Fibroblast of lung (primary cell): ENCODE measurements at places on chromosomes 11 and 22. TPM values are rescaled to one million over a fixed set of nuclear protein-coding genes. Genes with fewer than 3 reads are reported as not detected.

LYVE1 gene
- total RNA-seq = under 0.01 and 0.17 TPM in 2 replicates

B3GAT1 gene
- total RNA-seq = under 0.01 TPM in 2 replicates

H19 gene
- total RNA-seq = 1.8 and 55.0 TPM in 2 replicates

ZMAT5 gene
- total RNA-seq = 18.7 and 21.6 TPM in 2 replicates

WNT7B gene
- total RNA-seq = under 0.01 and 0.17 TPM in 2 replicates

TPBGL gene
- total RNA-seq = under 0.01 TPM in 1 of 2 replicates, not detected in the other

SH3BP1 gene
- 3.1 and 6.2 TPM in 2 replicates for total RNA-seq

ZBED4 gene
- total RNA-seq = 6.3 and 6.4 TPM in 2 replicates

CCDC188 gene
- total RNA-seq = 0.33 TPM in 1 of 2 replicates, not detected in the other

NLRP6 gene
- not detected in 2 replicates for total RNA-seq

UCP3 gene
- 0.26 and 0.33 TPM in 2 replicates for total RNA-seq

MRGPRX3 gene
- not detected in 2 replicates for total RNA-seq

AKIP1 gene
- 35.4 and 63.7 TPM in 2 replicates for total RNA-seq

MAJIN gene
- not detected in 2 replicates for total RNA-seq

KCNJ11 gene
- not detected in 2 replicates for total RNA-seq

PARVB gene
- total RNA-seq = 8.5 and 12.1 TPM in 2 replicates

OR5B21 gene
- not detected in 2 replicates for total RNA-seq

TEAD1 gene
- total RNA-seq = 65.0 and 121 TPM in 2 replicates

NXPE2 gene
- under 0.01 TPM in 1 of 2 replicates, not detected in the other for total RNA-seq

OR5P2 gene
- total RNA-seq = 0.17 TPM in 1 of 2 replicates, not detected in the other

MS4A8 gene
- not detected in 2 replicates for total RNA-seq

DERL3 gene
- under 0.01 and 0.50 TPM in 2 replicates for total RNA-seq

TRIM51 gene
- not detected in 2 replicates for total RNA-seq

LRRC74B gene
- total RNA-seq = under 0.01 TPM in 1 of 2 replicates, not detected in the other

SGSM1 gene
- under 0.01 TPM in 1 of 2 replicates, not detected in the other for total RNA-seq

BTBD18 gene
- not detected in 2 replicates for total RNA-seq

BEST1 gene
- 7.7 and 15.2 TPM in 2 replicates for total RNA-seq
